C1 segment of cervical spinal cord (tissue), 14 donors: ENCODE measurements at places on chromosomes 13 and 19.

GRCh38 chr19:17086120-17086519 lies 10.5 kb downstream of the MYO9B start:
- DNase-seq: peak; percentile 58

- no peak for DNase-seq
Measured at GRCh38 chr13:99308471-99309087, 1.4 kb upstream of the GPR183 start.

GRCh38 chr13:22061371-22061805 lies 390.5 kb downstream of the FGF9 start:
- no peak for DNase-seq

GRCh38 chr13:76329004-76329403 lies 557.2 kb downstream of the KCTD12 start:
- DNase-seq: no peak

GRCh38 chr19:33278403-33279269 lies 23.7 kb downstream of the CEBPA start:
- DNase-seq: no peak

DNA sequence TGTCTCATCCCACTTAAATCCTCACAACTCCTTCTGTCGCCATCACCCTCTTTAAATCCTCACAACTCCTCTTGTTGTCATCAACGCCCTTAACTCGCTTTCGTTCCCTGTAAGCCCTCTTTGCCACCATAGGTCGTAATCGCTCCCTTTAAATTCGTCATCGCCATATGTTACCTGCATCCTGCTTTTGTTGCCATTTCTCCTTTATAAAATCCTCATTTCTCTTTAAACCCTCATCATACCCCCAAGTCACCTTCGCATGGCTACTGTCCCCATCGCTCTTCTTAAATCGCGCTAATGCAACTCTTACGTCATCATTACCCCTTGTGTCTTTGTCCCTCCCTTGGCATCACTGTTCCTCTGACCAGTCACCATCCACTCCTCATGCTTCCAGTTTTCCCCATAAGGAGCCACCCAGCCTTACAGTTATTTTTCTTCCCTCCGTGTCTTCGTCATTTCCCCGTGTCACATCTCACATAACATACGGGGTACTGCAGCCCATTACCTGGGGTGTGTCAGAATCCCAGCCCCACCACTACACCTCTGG lies 539 bp downstream of the PLD3 start:
- no peak for DNase-seq

GRCh38 chr19:5153601-5154128 lies 184.8 kb downstream of the KDM4B start:
- no peak for DNase-seq

DNA sequence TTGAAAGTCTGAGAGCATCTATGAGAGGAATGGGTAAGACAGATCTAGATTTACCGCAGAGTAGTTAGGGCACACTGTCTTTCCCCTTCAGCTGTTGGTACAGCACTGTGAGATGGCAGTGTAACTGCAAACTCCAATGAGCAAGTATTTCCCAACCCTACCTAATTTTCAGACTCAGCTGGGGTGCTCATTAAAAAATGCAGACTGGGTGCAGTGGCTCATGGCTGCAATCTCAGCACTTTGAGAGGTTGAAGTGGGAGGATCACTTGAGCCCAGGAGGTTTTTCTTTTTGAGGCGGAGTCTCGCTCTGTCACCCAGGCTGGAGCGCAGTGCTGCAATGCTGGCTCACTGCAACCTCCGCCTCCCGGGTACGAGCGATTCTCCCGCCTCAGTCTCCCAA lies 12.6 kb downstream of the QPCTL start:
- no peak for DNase-seq

- peak; percentile 42 for DNase-seq
Measured at GRCh38 chr13:102799426-102800144, 666 bp downstream of the BIVM start.

DNA sequence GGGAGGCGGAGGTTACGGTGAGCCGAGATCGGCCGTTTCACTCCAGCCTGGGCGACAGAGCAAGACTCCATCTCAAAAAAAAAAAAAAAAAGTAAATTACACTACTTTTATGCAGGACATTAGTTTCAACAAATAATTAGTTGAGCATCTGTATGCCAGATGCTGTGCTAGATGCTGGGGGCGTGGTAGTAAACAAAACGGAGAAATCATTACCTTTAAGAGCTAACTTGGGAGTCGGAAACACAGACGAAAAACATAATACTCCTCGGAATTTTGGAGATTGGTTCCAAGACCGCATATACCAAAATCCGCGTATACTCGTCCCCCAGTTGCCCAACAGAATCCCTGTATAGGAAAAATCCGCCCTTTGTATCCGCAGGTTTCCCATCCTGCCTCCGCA lies 1.3 kb upstream of the DUS3L start:
- DNase-seq: no peak

DNA sequence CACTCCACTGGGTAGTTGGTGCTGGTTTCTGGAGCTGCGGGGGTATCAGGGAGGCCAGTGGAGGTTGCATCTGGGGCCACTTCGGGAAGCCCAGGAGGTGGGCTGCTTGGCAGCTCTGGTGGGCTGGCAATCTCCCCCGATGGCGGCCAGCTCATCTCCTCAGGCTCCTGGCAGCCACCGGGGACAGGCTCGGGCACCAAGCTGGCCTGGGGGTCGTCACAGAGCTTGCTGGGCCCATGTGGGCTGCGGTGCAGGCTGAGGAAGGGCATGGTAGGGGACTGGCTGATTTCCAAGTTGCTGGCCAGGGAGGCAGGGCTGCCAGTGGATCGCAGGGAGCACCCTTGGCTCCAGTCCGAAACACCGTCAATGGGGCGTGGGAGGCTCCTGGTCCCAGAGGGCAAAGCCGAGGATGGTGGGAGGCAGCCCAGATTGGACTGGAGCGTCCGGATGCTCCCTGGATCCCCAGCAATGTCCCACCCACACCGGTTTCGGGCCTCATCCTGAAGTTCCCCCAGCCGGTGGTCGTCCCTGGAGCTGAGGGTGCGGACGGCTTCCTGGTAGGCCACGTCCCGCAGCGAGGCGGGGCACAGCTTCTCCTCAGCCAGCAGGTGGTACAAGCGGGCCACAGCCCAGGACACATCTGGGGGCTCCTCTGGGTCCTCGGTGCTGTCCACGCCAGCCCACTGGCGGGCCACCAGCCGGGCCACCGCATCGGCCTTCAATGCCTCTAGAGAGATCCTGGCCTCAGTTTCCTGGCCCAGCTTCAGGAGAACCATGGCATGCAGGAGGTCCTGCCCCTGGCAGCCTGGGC lies 13.8 kb downstream of the TICAM1 start:
- DNase-seq: no peak

DNA sequence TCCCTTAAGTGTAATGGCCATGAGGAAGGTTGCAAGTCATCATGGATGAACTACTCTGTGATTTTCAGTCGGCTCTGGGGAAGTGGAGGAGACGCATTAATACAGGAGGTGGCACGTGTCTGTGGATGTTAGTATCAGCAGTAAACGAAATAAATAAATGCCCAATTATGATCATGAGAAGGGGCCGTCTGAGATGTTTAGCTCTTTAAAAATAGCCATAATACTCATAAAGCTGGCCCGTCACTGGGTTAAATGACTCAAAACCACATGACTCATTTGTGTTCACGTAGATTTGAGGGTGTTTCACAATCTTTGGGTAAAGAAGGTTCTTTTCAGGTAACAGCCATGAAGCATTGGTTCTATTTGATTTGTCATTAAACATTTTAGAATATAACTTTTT lies 620.6 kb downstream of the GPC6 start:
- no peak for DNase-seq

- no peak for DNase-seq
Measured at GRCh38 chr13:20401531-20401930, 124.1 kb downstream of the CRYL1 start.

DNA sequence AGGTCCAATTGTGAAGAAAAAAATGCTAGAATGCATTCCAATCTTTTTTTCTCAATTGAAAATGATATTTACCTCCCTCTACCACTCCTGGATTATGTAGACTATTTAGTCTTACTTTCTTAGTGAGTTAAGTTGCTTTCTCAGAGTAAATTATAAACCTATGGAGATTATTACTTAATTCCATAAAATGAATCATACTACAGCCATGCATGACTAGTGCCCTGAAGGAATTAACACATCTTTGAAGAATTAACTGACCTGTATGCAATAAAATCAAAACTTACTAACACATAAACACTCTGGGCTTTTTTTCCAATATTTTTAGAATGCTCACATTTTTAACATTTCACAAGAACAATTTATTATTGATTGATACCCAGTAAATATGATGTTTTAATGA lies 379.4 kb upstream of the DACH1 start:
- DNase-seq: no peak

- DNase-seq: no peak
Measured at GRCh38 chr13:29422015-29422414, 173.5 kb downstream of the SLC7A1 start.

DNA sequence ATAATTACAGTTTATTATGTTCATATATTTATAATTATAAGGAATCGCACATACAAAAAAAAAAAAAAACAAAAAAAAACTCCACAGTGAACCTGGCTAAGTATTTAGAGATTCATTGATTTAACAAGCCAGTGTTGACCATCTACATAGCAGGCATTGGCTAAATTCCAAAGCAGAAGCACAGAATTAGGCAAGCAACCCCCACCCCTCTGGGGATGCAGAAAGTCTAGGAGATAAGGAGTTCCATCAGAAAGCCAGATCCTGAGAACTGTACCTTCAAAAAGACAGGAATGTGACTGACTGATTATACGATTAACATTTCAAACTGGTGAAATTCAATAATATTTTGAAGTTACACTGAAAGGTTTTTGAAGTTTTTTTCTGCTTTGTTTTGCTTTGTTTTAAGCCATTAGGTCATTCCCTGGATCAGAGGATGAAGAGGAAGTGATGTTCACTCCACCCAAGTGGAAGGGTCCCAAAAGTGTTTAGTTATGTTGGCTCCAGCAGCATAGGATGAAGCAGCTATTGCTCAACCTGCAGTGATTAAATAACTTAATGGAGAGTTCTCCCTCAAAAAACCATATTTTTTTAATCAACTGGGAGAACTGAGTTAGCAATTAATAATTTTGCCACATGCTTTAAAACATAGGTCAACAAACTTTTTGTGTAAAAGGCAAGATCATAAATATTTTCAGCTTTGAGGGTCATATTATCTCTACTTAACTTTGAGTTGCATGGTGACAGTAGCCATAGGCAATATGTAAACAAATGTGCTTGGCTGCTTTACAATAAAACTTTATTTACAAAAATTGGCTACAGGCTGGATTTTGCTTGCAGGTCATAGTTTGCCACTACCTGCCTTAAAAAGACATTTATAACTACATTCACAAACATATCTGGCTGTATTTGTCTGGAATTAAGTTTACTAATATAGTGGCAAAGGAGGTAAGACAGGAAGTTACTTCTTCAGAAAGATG lies 49.6 kb downstream of the DOCK9 start:
- no peak for DNase-seq

- DNase-seq: no peak
Measured at GRCh38 chr13:79658333-79658975, 177.5 kb downstream of the NDFIP2 start.
